Activated T-helper 1 cell treated with Interleukin-2 at 50 U/mL for 16 hours (primary cell): ENCODE measurements at places on chromosomes 5 and 9.

DNA sequence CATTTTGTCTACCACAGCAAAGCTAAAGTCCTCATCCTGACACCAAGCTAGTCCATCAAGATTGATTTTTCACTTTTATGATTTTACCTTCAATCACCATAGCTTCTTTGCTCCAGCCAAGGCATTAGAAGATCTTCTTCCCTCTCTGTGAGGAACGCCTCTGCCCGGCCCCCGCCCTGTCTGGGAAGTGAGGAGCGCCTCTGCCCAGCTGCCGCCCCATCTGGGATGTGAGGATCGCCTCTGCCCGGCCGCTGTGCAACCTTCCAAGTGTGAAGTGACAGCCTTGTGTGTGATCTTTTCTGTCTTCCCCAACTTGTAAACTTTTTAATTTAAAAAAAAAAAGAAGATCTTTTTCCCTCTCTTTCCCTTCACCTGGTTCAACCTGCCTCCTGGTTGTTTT lies 210.5 kb upstream of the NREP start:
- DNase-seq = no peak

- no peak for DNase-seq
Measured at GRCh38 chr5:10631316-10631996, 67.6 kb downstream of the ANKRD33B start.

GRCh38 chr5:168921147-168921866 lies 342.1 kb upstream of the PANK3 start:
- DNase-seq = no peak

DNA sequence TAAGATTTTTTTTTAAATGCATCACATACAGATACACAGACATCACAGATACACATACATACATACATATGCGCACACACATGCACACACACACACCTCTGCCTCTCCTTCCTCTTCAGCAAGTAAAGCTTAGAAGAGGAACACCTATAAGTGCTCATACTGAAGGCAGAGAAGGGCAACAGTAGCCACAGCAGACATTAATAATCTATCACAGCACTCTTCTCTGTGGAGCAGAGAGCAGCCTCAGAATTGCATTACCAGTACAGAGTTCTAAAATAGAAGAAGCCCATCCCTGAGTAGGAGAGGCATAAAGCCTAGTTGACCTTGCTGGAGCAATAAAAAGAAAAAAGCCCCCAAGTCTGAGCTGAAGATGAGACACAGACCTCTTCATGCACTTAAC lies 110.6 kb downstream of the MLLT3 start:
- no peak for DNase-seq

DNA sequence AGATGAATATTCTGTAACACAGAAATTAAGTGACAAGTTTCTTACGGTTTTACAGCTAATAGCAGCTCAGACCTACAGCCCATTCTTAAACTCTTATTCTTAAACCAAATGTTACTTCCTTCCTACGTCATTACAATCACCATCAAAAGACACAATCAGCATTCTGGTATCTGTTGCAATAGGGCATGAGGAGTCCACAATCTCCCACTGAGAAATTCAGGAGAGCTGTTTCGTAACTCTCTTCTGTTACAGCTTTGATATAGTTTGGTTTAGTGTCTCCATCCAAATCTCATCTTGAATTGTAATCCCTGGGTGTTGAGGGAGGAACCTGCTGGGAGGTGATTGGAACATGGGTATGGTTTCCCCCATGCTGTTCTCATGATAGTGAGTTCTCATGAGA lies 163.4 kb downstream of the GAS1 start:
- DNase-seq = no peak

- no peak for DNase-seq
Measured at GRCh38 chr5:2029206-2029605, 146.5 kb upstream of the IRX4 start.

- DNase-seq = no peak
Measured at GRCh38 chr9:115276621-115277020, 158.7 kb upstream of the TNC start.
